ENCODE measurements at places on chromosomes 1 and 21.

- no peak for DNase-seq
Measured at GRCh38 chr1:38151399-38151798, 104.8 kb upstream of the POU3F1 start.

DNA sequence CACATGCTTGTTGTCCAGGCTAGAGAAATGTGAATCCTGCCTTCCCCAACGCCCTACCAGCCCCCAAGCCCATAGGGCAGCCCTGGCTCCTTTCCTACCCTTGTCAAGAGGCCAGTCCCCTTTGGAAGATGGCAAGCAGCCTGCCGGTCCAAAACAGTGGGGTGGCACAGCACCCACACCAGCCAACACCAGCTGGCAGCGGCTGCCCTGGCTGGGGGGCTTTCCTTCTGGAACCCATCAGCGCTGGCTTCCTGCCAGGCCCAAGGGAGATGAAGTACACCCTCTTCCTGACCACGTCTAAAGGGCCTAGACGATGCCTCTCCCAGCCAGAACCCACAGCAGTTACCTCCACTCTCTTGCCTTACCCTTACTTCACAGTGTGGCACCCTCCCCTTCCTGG, 24.2 kb downstream of the KCNN3 start:
- DNase-seq = no peak

- no peak for DNase-seq
Measured at GRCh38 chr1:245742896-245743295, 588.1 kb downstream of the KIF26B start.

DNA sequence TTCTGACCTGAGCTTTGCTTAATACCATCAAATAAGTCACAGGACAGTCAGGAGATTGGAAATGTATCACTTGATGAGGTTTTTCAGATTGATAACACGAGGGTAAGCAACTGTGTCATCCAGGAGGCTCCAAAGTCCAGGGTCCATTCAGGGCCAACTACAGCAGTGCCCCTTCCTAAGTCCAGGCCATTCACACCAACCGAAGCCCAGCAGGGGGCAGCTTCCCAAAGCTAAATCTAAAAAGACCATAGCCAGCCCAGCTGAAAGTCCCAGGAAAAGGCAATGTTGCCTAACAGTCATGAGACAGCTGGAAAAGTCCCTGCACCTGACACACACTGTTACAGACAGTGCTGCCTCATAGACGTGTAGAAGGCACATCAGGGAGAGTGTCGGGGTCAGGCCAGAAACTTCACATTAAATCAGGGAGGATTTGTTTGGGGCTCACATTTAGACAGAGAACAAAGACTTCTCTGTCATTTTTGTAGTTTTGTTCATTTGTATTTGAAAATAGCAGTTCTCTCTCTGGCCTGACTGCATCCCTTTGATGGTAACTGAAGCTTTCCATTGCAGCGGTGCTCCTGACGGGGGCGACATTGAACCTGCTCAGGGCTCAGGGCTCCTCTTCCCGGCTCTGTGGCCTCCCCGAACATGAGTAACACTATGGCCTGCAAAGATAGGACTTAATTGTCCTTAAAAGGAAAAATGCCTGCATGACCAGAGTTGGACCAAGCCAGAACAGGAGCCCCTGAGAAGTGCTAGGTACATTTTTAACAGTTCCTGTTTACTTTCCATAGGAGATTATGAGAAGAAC, 200.4 kb downstream of the NRIP1 start:
- DNase-seq = peak; percentile 33

- DNase-seq = no peak
Measured at GRCh38 chr1:244089561-244089960, 38.5 kb downstream of the ZBTB18 start.

DNA sequence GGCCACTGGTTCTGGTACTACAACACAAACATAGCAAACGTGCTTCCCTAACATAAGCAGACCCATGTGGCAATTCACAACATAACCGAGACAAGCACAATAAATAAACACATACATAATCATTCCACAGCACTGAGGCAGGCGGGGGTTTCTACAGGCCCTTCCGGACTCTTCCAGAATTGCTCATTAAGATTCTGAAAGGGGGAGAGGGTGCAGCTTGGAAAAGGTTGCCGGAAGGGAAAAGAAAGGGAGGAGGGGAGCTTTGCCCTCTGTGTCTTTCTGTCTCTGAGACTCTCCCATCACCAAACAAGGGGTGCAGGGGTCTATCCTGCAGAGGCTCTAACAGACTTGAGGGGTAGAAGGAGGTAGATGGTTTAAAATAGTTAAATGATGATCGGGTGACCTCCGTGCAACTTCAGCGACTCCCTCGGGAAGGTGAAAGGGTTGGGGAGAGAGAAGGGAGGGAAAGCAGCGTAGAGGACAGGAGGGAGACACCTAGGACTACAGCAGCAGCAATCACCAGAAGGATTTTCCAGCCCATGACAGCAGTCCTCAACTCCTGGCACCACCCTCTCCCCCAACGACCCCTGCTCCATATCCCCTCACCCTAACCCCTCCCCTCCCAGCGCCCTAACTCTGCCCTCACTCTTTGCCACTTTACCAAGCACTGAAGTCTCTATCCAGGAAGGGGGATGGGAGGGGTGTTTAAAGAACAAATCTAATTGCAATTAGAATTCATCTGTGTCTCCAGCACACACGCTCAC, 365.5 kb upstream of the ESRRG start:
- DNase-seq = no peak

- peak; percentile 96 for DNase-seq
Measured at GRCh38 chr1:25430073-25430966, at the start of gene MACO1. MACO1 (plus strand) TSS chr1:25430897; CDS start chr1:25431099, 202 bp downstream.

DNA sequence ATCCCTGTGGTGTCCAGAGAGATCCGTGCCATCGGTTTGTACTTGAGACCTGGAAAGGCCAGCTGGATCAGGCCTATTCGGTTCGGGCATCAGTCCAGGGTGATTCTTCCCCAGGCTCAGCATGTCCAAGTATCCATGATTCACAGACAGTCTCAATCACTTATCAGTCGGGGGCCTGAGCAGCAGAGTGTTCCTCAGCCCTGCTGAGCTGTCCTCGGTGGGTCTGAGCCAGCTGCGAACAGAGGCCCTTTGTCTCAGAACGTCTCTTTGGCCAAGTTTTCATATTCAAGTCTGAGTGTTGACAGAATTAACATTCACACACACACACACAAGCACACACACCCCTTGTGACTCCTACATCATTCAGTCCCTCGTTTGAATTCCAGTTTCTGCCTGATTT, 33.4 kb upstream of the OSBPL9 start:
- no peak for DNase-seq

DNA sequence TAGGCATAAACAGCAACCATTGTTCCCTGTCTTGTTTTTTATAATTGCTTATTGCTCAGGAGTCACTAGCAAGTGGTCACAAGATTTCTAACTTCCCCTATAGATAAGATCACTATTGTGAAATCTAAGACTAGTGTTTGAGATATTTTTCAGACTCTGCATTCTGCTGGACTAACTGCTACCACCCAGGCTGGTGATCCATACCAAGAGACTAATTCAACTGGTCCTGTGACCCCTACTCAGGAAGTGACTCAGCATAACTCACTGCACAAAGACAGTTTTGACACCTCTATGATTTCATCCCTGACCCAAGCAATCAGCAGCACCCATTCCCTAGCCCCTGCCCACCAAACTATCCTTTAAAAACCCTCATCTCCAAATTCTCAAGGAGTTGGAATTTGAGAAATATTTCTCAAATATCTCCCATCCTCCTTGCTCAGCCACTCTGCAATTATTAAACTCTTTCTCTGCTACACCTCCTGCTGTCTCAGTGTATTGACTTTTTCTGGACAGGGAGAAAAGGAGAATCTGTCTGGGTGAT, 52.7 kb downstream of the TRIM33 start:
- DNase-seq = no peak

DNA sequence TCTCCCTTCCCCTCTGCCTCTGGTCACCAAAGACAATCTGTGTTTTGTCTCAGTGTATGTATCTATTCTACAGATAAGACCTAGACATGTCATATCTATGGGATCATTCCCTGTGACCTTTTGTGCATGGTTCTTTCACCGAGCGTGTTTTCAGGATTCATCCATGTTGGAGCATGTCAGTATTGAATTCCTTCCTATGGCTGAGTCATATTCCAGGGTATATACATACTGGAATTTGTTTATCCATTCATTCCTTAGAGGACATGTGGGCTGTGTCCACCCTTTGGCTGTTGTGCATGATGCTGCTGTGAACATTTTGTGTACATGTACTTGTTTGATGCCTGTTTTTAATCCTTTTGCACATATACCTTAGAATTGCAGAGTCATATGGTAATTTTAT, 69.9 kb downstream of the NFASC start:
- no peak for DNase-seq

- DNase-seq = no peak
Measured at GRCh38 chr1:244181867-244182266, 130.8 kb downstream of the ZBTB18 start.

- no peak for DNase-seq
Measured at GRCh38 chr1:22562584-22563583, at the start of gene EPHA8. EPHA8 (plus strand) TSS chr1:22563489; CDS start chr1:22563636, 147 bp downstream.

GRCh38 chr1:151721788-151722510, 627 bp downstream of the RIIAD1 start:
- no peak for DNase-seq

- no peak for DNase-seq
Measured at GRCh38 chr1:156065212-156065611, 4.3 kb downstream of the RAB25 start.

DNA sequence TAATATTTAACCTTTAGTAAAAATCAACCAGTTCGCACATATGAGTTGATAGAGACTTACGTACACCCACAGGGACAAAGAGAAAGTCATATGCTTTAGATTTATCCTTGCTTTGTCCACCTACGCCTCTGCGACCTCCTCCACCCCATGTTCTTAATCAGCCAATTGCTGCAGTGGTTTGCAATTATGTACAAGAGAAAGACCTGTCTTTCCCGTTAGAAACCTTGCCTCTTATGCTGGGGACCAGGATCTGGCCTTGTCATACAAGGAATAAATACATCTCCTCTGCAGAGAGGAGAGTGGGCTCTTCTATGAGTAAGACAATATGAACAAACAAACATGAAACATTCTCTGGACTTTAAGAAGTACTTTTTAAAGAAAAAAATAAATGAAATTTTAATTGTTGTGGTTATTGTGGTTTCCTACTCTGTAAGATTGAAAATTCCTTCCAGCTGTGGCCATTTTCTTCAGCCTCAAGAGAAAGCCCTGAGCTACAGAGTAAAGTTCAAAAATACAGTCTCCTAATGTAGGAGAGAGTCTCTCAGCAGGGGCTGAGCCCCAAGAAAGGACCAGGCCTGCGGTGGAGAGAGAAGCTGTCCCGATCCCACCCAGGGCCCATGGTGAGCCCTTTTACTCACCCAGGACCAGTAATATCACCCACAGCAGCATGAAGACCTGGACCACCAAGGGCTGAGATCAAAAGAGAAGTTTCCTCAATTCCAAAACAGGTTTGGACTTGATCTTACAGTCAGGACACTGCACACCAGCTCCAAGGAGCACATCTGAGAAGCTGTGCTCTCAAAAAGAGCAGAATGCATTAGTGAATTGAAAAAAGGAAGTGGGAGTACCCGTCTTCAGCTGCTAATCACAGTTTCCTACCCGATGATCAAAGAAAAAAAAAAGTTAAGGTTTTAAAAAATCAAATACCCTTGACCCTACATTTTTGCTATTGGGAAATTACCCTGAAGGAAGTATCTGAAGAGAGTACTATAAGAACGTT, at the start of gene FCRL5:
TSS of gene FCRL5 (minus strand) at position 822 of the 1,000 bp plus-strand sequence. CDS start at position 669, 153 bp downstream.
- no peak for DNase-seq

GRCh38 chr21:38756746-38757145, 49.0 kb upstream of the ETS2 start:
- DNase-seq = no peak

- DNase-seq = no peak
Measured at GRCh38 chr21:32477424-32477745, 64.9 kb downstream of the EVA1C start.

DNA sequence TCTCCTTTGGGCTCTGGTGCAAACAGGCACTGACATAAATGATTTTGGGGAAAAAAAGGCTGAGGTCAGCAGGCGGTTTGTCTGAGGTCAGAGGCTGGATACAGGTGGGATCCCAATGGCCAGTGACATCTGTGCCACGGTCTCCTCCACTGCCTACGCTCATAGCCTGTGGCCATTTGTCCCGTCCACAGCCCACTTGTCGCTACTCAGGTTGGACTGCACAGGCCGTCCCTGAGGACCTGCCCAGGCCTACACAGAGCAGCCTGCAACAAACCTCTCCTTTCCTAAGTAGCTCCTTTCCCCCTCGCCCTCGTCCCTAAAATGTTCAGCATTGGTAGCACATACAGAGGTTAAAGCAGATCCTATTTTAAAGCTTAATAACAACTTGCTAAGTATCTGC, 150.7 kb downstream of the ZBTB18 start:
- no peak for DNase-seq

DNA sequence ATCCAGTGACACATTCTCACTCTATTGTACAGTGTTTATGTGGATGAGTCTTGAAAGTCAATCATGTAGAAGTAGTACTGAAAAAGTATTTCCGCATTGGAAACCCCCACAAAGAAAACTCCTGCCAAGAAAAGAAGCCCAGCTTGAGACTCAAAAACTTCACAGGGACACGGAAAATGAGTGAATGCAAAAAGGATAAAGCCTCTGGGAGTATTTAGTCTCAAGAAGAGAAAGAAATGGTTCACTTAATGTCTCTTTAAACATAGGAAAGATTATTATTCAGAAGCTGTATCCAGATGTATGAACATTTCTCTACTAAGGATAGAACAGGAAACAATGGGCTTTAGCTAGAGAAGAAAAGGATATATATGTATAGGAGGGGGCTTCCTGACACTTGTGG, 304.5 kb downstream of the BARHL2 start:
- no peak for DNase-seq

DNA sequence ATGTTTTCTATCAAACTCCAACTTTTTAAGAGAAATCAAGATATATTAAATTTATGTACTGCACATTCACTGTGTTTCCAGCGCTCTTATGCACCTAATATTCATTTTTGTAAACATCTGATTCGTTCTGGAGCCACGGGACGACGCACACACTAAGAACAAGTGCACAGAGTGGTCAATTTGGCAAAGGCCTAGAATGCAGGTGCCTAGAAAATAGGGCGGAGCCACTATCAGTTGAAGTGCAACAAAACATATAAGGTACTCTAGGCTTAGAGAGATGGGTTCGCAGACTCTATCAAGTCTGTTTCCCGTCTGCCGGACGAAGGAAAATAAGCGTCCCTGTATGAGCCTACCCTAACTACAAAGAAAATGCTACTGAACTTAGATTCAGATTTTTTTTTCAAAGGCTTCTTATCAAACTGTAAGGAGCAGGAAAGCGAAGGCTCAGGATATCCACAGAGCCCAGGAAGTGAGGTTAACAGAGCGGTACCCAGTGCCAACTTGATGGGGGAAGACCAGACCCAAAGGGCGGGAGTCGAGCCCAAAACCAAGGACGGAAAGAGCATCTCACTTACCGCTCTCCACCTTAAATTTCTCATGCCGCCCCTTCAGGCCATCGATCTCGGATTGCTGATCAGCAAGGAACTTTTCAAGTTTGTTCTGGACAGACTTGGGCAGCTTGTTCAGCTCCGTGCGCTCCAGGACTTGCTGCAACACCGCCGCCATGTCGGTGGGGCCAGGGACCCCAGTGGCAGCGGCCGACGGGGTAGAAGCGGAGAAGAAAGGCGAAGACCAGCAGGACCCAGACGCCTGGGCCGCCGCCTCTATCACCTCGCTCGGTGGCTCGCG, 526 bp downstream of the TPR start:
- no peak for DNase-seq

GRCh38 chr1:161824618-161825017, 58.5 kb downstream of the ATF6 start:
- no peak for DNase-seq

- DNase-seq = no peak
Measured at GRCh38 chr1:1156140-1157032, 17.3 kb upstream of the TTLL10 start.
